ENCODE measurements at places on chromosomes 6 and 20.

GRCh38 chr20:24131281-24131680 is 142.7 kb upstream of the GGTLC1 start:
- no peak for DNase-seq

DNA sequence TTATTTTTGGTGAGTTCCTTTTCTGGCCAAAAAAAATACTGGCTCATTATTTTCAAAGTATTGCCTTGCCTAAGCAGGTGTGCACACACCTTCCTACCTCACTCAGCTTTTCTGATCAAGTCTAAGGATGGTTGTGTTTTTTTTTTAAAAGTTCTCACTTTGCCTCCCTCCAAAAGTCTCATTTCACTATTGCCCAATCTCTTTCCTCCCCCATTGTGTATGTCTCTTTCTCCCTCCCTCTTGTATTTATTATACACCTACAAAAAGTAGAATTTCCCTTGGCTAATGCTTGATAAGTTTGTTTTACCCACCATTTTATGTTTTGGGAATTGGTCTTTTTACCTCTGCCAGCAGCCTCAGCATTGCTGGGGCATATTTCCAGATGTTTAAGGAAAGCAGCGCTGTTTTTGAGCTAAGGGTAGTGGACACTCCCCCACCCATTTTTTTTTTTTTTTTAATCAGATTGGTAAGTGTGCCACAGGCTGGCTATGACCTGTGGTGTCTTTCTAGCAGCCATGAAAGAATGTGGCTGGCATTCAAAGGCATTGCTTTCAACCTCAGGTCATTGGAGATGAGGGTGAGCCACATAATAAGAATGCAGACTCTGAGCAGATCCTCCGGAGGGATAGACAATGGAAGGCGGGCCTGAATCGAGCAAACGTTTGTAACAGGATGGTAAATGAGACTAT is 668.6 kb downstream of the UTRN start:
- DNase-seq = no peak

GRCh38 chr20:32205110-32205842 is 2.3 kb downstream of the PLAGL2 start:
- DNase-seq = peak; percentile 80

GRCh38 chr20:2005359-2005758 is 11.5 kb upstream of the PDYN start:
- DNase-seq = no peak

DNA sequence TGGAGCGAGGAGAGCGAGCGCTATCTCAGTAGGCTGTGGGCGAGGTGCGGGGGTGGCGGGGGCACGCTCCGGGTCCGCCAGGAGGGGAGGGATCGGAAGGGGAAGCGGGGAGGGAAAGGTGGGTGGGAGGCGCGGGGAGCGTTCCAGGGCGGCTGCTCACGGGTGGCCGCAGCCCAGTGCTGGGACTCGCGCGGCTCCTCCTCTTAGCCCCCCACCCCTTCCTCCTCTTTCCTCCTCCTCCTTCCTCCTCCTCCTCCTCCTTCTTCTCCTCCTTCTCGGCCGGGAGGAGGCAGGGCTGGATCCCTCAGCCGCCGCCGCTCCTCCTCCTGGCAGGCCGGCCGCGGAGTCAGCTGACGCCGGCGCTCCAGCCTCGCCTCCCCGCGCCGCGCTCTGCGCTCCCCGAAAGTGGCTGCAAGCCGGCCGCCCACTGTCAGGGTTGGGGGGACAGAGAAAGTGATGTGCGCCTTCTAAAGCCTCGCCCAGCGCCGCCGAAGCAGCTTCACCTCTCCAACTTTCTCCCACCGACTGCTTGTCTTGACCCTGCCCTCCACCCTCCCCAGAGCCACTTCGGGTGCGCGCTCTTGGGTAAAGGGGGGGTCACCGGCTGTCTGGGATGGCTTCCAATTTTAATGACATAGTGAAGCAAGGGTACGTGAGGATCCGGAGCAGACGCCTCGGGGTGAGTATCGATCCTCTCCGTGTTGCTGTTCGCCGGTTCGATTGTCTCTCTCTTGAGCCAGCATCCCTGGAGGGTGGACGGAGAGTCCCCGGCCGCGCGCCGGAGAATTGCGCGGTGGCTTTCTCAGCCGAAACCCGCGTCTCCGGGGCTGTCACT is at the start of gene DOK5:
DOK5 (plus strand) TSS at position 260 of the 835 bp plus-strand sequence; CDS start at position 614, 354 bp downstream.
- no peak for DNase-seq

DNA sequence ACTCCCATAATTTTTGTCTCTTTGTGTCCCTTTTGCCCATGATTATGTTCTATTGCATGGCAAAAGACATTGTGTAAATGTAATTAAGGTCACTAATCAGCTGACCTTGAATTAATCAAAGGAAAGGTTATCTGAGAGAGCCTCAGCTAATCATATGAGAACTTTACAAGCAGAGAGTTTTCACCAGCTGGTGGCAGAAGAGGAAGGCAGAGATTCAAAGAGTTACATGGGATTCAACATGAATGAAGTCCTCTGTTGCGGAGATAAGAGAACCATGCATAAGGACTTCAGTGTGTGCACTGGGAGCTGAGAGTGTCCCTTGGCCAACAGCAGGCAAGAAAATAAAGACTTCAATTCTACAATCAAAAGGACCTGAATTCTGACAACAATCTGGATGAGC is 494.1 kb upstream of the ARID1B start:
- DNase-seq = no peak

DNA sequence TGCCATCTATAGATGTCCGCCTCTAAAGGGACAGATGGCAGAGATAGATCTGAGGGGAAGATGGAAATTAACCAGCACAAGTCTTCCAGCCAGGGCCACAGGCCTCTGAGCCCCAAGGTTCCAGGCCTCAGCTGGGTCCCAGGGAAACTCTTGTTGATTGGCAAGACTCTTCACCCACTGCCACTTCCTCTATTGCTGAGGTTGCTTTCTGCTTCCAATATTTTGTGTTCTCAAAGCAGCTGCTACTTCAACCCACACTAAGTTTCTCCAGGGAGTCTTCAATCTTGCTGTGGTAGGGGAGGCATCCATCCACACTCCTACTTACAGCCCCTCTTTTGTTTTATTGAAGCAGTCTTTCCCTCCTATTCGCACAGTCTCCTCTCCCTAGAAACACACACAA is 36.4 kb upstream of the SASH1 start:
- DNase-seq = no peak

- no peak for DNase-seq
Measured at GRCh38 chr6:36548401-36548743, 1.1 kb upstream of the STK38 start.

GRCh38 chr6:78770765-78771164 is 96.6 kb upstream of the IRAK1BP1 start:
- peak; percentile 5 for DNase-seq

GRCh38 chr20:1225783-1226654 is at the start of gene RAD21L1:
TSS of gene RAD21L1 (plus strand) at chr20:1226044. CDS start at chr20:1228454, 2,410 bp downstream.
- peak; percentile 49 for DNase-seq

- DNase-seq = peak; percentile 48
Measured at GRCh38 chr20:47691625-47692024, 93.7 kb downstream of the SULF2 start.

- no peak for DNase-seq
Measured at GRCh38 chr20:45940053-45940452, 5.6 kb downstream of the PCIF1 start.

DNA sequence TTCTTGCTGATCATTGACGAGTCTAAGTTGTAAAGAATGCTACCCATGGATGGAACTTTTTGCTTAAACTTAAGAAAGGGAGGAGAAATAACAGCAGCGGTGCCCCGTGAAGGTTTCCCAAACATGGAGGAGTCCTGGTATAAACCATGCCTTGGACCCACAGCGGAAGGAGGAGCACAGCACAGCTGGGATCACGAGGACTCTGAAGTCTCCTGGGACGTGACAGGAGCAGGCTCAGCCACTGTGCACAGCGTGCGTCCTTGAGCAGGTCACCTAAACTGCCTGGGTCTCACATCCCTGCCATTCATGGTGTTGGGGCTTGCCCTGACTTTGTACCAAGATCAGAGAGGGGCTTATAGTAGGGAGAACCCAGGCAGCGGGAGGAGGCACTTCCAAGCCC is 56.1 kb upstream of the UNC93A start:
- DNase-seq = no peak

DNA sequence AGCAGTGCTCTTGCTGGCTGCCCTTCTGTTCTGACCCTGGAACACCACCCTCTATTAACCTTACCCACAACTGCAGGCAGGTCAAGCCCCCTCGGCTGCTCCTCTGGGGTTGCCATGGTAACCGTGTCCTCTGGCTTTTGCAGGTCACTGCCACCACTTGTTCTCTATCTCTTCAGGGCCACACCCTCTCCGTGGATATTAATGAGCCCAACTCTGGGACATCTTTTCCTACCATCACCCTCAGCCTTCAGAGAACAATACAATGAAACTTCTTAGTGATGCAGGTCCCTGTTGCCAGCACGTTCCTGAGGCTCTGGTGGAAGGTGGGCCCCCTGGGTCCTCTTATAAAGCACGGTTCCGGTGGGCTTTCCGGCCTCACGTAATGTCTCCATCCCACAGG is 30.8 kb upstream of the MICB start:
- DNase-seq = no peak

DNA sequence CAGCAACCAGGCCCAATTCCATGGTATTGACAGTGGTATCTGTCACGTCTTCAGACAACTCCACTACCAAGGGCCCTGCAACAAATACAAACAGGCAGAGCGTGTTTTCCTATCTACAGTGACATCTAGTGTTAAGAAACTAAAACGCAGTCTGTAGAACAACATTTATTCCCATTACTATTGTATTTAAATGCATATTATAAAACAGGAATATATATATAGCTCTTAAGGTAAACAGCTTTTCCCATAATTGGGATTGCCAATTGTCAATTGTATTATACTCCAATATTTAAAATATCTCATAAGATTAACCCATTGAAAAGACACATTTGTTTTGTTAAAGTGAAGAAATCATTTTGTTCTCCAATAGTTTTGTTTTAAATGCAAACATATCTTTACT is 97.2 kb downstream of the KIF16B start:
- peak; percentile 57 for DNase-seq

GRCh38 chr6:44696099-44696498 is 308.6 kb downstream of the CDC5L start:
- DNase-seq = no peak

GRCh38 chr6:1212919-1213318 is 99.0 kb upstream of the FOXQ1 start:
- no peak for DNase-seq

GRCh38 chr6:106188104-106188794 is 102.1 kb downstream of the PRDM1 start:
- DNase-seq = no peak

DNA sequence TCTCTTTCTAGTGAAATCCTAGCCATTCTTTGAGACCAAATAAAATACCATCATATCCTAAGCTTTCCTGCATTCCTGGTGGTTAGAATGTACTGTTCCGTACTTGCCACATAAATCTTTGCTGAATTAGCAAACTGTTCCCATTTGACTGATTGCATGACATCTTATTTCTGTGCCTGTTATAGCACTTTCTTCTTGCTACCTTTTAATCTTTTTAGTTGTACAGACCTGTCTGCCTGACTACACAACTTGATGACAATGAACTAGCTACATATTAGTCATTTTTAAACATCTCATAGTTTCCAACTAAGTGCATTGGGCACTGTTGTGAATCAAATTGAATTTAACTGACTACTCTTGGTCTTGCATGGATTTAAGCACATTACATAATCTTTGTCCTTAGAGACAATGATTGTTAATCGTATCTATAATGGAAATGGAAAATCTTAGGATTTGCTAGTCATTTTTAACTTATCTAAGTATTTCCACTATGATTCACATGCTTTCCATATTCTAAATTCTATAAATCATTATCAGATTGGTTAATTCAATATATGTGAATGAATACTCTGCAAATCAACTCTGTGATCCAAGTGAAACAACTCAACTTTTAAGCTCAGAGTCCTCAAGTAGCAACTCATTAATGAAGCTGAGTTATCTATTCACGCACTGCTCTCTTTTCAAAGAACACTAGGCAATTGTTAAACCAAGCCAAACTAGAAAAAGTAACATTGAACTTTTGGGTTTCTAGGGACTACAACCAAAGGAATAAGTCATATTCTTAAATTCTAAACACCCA is 109.0 kb downstream of the TNFRSF21 start:
- no peak for DNase-seq

- DNase-seq = no peak
Measured at GRCh38 chr6:169975701-169976100, 224.3 kb downstream of the ERMARD start.

DNA sequence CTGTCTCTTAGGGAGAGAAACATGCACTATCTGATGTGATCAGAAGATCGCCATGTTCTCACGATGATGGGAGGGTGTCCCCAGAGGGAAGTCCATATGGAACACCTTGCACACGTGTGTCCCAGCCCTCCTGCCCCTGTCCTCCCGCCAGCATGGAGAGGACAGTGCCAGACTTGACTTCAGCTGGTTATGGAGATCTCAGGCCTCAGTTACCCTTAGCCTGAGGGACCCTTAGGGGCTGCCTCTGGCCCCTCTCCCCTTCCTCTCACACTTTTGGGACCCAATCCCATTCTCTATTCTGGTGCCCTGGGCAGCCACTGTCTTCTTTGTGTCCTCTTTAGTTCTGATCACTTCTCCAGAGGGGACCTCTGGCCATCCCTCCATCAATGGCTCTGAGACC is 1.6 kb downstream of the TREML4 start:
- no peak for DNase-seq

DNA sequence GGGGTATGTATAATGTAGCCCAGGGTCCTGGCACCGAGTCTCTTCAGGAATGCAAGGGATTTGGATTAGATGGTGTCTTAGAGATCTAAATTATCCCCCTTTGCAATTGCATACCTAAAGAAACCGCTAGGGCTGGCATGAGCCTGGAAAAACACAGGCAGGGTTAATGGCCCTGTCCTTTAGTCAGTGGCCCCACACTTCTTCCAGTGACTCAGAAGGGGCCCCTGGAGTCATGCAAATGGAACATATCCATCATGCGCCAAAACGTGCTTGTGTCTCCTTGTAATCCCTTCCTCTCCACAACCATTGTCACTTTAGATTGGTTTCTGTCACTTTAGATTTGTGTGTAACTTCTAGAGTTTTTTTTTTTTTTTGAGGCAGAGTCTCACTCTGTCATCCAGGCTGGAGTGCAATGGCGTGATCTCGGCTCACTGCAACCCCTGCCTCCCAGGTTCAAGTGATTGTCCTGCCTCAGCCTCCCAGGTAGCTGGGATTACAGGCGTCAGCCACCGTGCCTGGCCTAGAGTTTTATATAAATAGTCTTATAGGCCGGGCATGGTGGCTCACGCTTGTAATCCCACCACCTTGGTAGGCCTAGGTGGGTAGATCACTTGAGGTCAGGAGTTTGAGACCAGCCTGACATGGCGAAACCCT is 8.7 kb upstream of the MYBL2 start:
- no peak for DNase-seq

DNA sequence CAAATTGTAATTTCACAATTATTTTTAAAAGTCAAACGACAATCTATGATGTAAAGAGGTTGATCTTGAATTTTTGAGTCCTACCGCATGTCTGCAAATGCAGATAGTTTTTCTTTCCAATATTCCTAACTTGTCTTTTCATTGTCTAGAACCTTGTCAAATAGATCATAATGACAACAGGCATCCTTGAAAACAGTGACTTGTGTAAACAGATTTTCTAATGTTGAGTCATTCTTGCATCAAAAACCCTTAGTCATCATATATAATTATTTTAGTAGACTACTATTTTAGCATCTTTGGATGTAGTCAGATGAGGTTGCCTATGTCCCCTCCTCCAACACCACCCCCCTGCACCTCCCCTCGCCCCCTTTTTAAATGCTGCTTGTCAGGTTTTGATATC is 43.8 kb downstream of the BMP6 start:
- DNase-seq = no peak

Measured in NB4 (cell line).